ENCODE measurements at places on chromosomes 11 and 22. TPM values are rescaled to one million over a fixed set of nuclear protein-coding genes. Genes with fewer than 3 reads are reported as not detected.

Gene SIRT3
- total RNA-seq = 13.2 TPM

DNA sequence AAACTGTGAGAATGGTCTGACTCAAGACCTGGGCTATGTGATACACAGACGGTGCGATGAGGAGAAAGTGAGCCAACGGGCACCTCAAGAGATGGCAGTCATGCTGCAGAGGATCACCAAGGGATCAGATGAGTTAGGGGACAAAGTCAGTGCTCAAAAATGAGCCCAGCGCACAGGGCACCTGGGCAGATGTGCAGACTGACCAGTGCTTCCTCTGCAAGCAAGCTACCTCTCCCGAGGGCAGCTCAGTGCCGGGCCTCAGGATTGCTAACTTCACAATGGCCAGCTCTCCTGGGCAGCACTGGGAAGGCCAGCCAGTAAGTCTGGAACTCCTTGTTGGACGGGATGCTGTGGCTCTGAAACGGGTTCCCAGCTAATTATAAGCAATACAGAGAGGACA, 15.3 kb downstream of the HDHD5 start:
- DNase-seq = no peak
- peaks cover 42% of the 10 kb centered on the region for H3K36me3 ChIP-seq
- H3K27ac ChIP-seq = no peak overlapping the region
- H3K27me3 ChIP-seq = no peaks in the 10 kb centered on the region
- no peak overlapping the region for H3K4me3 ChIP-seq

Gene EED
- total RNA-seq = 34.1 TPM

DNA sequence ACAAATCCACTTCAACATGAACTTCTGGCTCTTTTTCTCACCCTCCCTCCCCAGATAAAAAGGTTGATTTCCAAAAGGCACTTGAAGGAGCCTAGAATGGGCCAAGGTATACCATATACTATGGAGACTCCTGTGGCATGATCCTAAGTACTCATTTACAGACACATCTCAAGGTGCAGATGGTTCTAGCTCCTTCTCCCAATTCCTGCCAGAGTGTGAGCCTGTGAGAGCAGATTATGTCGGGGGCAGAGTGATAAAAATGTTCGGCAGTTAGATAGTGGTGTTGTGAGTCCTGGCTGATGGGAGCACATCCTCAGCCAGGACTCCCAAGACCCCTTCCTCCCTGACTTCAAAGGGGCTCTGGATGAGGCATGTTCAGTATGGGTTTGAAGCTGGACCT, 8.2 kb upstream of the SEC14L3 start:
- H3K36me3 ChIP-seq = no peaks in the 10 kb centered on the region
- H3K27ac ChIP-seq = no peak overlapping the region
- DNase-seq = no peak
- no peaks in the 10 kb centered on the region for H3K27me3 ChIP-seq

GRCh38 chr11:120330045-120330444, 4.9 kb downstream of the TLCD5 start:
- H3K27me3 ChIP-seq = no peaks in the 10 kb centered on the region
- no peak for DNase-seq
- H3K36me3 ChIP-seq = peaks cover 17% of the 10 kb centered on the region
- no peak overlapping the region for H3K4me3 ChIP-seq

DNA sequence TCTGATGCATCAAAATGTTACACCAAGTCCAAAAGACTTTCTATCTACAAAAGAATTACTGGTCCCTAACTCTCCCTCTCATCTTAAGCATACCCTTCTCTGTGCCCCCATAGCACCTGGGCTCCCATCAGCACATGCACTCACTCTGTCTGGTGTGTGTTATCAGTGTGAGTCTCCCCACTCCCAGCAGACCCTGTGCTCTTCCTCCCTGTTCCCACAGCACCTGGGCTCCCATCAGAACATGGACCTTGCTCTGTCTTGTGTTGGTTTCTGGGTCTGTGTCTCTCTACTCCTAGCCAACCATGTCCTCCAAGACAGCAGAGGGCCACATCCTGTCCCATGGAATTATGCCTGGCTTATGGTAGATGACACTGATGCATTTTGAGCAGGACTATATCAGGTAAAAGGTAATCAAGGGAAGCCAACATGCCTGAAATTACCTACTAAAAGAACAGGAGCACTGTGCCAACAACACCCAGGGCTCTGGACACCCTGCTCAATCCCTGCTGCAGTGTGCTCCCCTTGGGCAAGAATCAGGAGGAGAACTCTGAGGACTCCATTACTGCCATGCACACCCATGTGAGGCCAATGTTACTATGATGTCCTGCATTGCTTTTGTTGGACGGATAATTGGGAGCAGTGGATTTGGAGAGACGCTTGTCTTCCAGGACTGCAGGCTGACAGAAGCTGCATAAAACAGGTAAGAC, 34.3 kb downstream of the GAB4 start:
- H3K27me3 ChIP-seq = no peaks in the 10 kb centered on the region
- no peak overlapping the region for H3K4me3 ChIP-seq
- no peak overlapping the region for H3K27ac ChIP-seq
- peaks cover 2% of the 10 kb centered on the region for H3K36me3 ChIP-seq
- no peaks in the 10 kb centered on the region for H3K4me1 ChIP-seq
- no peak for DNase-seq

DNA sequence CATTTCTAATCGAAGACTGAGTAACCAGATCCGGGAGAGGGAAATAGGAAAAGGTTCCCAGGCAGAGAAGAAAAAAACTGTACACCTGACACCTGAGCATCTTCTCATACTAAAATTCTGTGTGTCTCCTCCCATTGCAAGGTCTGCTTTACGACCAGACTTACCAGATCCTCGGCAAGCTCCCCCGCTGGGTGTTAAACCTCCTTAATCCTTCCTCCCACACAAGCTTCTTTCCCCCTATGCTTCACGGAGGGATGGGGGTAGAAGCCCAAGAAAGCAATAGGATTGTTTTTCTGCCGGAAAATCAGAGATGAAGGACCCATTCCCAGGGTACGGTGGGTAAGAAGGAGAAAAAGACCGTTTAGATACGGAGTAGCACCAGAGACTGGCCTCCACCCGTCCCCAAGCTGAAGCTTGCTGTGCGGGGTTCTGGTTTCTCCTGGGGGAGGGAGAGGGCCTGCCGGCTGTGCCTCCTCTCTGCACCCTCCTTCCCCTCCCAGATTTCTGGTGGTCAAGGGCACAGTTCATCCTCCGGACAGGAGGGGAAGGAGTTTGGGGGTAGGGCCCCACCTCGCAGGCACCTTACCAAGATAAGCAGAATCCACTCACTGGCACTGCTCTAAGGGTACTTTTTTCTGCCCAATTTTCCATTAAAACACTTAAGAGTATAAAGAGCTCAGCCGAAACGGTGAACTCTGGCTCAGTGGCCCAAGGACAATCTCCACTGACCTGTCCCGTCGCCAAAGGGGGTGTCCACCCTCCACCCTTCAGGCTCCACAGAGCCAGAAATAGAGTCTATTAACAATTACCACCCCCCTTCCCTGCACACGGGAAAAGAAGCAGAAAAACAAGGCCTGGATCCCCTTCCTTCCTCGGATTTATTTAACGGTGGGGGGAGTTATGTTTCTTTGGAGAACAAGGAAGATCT, 1.2 kb downstream of the TOB2 start:
- H3K4me1 ChIP-seq = no peaks in the 10 kb centered on the region
- no peak overlapping the region for H3K27ac ChIP-seq
- DNase-seq = peak; percentile 45
- H3K27me3 ChIP-seq = no peaks in the 10 kb centered on the region
- H3K36me3 ChIP-seq = peaks cover 49% of the 10 kb centered on the region

DNA sequence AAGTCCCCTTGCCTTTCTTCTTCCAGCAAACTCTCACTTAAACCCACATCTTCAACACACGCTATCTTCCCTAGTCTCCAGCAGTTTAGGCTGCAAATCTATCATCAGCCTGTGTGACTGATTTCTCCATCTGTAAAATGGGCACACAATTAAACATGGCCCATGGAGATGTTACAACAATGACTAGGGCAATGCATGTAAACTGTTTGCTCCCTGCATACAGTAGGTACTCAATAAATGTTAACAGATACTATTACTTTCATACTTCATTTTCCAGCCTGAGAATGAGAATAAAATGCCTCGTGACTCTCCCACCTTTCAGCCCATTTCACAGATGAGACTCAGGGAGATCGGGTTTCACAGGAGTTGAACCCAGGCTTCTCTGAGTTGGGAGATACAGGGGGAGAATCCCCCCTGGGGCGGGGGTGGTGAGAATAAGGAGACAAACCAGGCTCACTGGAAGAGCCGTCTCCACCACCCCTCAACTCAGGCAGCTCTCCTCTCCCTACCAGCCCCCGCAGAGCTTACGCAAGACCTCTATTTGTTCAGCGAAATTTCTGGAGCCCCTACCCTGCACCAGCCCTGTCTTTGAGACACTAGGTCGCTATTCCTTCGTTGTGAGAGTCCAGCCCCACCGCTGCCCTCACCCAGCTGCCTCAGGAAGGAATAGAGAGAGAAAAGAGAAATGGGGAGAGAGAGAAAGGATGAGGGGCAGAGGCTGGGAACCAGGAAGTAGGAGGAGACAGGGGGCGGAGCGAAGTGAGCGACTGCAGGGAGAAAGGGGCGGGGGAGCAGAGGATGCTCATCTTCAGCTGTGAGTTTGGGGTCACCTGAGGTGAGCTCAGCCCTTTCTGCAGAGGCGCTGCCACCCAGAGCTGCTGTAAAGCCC, 42.1 kb upstream of the KLHL35 start:
- H3K27me3 ChIP-seq = no peaks in the 10 kb centered on the region
- no peaks in the 10 kb centered on the region for H3K4me1 ChIP-seq
- no peak overlapping the region for H3K27ac ChIP-seq
- peak; percentile 87 for DNase-seq
- H3K36me3 ChIP-seq = no peaks in the 10 kb centered on the region
- H3K4me3 ChIP-seq = peak overlapping the region; percentile 78

Data from H9 (cell line).